ENCODE measurements at places on chromosomes 1 and 21.
A peak's percentile ranks its signal among the peaks of the same experiment; 100 is the strongest.

GRCh38 chr21:31682620-31683019, 23.1 kb downstream of the SOD1 start:
- no peak for DNase-seq

- no peak for DNase-seq
Observed at GRCh38 chr21:45943630-45944540, 37.7 kb upstream of the COL6A1 start.

GRCh38 chr1:115330480-115331013, 7.5 kb downstream of the NGF start:
- peak; percentile 9 for DNase-seq

GRCh38 chr1:107378866-107379265, 238.0 kb downstream of the NTNG1 start:
- no peak for DNase-seq

Measured in mesenchymal stem cell (in vitro differentiated cells and primary cell).